ENCODE measurements at places on chromosomes 16 and 17. TPM values are rescaled to one million over a fixed set of nuclear protein-coding genes. Genes with fewer than 3 reads are reported as not detected.

The SECTM1 gene
- total RNA-seq = 6.8 TPM

The PLA2G10 gene
- not detected for total RNA-seq

The NUP93 gene
- total RNA-seq = 144 TPM

The C16orf89 gene
- 0.49 TPM for total RNA-seq

- DNase-seq = no peak
Observed at GRCh38 chr16:3780570-3780969, 63.2 kb upstream of the TRAP1 start.

- DNase-seq = no peak
Observed at GRCh38 chr16:1000608-1001007, 19.0 kb downstream of the SOX8 start.

GRCh38 chr17:6683081-6683684, 30.0 kb downstream of the SLC13A5 start:
- DNase-seq = no peak

DNA sequence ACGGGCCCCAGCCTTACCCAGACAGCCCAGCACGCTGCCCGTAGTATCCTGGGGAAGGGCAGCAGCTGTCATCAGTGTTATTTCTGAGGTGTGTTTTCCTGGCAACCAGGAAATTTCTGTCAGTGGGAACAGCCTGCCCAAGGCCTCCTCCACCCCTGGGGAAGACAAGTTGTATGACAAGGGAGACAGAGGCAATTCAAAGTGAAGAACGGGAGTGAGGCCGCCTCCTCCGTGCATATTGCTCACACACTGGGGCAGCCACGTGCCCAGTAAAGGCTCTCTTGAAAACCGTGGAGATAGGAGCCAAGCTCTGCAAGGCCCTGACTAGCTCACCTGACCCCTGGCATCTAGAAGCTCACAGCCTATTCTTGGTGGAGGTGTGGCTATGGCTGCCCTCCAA, 57.6 kb downstream of the RAI1 start:
- DNase-seq = no peak

GRCh38 chr16:23842137-23842600, 6.4 kb downstream of the PRKCB start:
- no peak for DNase-seq

GRCh38 chr17:28402224-28402630, 3.8 kb downstream of the SLC46A1 start:
- no peak for DNase-seq

DNA sequence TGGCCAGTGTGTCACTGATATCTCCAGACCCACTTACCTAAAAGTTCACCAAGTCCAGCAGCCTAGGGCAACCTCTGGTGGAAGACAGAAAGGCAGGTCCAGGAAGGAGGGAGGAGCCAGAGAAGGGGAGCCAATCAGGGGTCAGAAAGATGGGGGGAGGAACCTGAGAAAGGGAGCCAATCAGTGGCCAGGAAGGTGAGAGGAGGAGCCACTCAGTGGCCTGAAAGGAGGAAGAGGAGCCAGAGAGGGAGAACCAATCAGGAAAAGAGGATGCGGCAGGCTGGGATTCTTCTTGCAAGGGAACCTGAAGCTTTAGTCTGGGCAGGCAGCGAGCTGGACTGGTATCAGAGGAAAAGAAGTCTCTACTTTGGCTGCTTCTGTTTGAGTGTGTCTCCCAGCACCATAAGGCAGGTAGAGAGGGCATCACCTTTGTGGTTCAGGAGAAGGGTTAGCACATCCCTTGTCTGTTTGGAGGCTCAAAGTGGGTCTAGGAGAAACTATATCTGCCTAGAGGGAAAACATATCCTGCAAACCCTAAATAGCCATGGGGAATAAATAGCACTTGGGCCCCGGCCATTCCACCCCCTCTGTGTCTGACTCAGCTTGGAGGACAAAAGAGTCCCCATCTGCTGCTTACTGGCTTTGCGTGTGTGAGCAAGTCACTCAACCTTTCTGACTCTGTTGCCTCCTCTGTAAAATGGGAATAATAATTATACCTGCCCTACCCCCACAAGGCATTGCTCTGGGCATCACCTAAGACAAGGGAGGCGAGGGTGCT, 43.4 kb upstream of the CRHR1 start:
- DNase-seq = peak; percentile 89

DNA sequence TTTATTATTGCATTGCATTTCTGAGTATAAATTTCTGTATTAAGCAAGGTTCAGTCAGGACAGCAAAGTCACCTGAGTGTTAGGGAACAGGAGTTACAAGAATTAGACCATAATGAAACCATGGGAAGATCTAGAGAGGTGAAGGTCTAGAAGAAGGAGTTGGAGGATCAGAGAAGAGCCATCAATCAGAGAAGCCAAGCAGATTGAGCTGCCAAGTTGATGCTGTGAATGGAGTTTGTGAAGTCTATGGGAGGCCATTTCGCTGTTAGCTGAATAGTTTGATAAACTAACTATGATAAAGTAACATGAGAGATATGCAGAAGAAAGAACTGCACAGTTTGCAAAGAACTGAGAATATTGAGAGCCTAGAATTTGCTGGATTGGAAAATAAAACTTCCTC, 40.4 kb downstream of the FBXL20 start:
- no peak for DNase-seq

DNA sequence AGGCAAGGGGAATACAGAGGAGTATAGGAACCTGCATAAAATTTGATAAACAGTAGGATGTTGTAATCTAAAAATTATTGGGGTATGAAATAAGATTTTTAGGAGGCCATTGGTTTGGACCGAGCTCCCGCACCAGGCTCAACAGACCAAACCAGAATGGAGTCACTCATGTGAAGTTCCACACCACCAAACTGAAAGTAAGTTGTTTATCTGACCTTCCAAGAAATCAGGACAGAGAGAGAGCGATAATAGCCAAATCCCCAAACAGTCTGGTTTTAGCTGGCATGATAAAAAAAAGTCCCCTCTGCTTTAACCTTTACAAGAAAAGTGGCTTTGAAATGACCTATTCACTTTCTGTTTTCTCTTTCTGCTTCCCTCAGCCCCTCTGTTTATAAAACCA, 45.7 kb upstream of the SIAH1 start:
- no peak for DNase-seq

DNA sequence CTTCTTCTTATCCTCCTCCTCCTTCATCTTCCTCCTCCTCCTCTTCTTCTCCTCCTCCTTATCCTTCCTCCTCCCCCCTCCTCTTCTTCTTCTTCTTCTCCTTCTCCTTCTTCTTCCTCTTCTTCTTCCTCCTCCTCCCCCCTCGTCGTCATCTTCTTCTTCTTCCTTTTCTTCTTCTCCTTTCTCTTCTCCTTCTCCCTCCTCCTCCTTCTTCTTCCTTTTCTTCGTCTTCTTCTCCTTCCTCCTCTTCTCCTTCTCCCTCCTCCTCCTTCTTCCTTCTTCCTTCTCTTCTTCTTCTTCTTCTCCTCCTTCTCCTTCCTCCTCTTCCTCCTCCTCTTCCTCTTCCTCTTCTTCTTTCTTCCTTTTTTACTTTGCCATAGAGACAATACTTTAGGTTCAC, 5.1 kb upstream of the KRT23 start:
- no peak for DNase-seq

DNA sequence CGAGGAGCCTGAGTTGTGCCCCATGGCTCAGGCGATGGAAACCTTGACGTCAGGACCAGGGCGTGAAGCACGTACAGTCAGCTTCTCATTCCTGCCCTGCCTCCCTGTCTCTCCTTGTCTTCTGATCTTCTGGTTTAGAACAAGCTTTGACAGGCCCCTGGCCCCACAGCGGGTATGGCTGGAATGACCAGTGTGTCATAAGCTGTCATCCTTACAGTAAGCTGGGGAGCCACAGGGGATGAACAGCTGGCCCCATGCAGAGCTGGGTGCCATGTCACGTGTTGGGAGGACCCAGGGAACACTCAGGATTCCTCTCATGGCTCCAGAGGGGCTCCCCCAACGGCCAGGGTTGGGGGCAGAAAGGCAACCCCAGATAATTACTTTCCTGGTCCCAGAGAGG, 157.6 kb upstream of the PLCG2 start:
- DNase-seq = no peak

DNA sequence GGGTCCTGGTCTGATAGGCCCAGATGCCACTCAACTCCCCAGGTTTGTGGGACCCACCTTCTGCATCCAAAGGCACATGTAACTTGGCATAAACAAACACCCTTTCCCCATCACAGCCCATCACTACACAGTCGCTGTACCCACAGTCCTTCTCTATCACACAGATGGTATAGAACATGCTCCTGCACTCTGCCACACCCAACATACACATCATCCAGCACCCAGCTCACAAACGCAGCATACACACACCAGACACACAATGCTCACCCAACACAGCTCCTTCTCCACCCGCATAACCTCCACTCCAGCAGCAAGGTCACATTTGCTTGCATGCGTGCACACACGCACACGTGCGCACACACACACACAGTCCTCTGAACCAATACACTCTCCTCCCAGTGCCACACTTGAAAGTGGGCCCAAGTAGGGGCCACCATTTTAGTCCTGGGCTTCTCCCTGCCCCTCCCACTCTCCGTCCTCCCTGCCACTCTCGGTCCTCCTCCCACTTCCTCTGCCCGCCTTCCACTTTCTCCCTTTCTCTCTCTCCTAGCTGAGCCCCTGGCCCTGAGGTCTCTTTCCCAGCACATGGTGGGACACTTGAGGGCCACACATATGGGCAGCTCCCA, 8.5 kb upstream of the TMEM92 start:
- DNase-seq = no peak

DNA sequence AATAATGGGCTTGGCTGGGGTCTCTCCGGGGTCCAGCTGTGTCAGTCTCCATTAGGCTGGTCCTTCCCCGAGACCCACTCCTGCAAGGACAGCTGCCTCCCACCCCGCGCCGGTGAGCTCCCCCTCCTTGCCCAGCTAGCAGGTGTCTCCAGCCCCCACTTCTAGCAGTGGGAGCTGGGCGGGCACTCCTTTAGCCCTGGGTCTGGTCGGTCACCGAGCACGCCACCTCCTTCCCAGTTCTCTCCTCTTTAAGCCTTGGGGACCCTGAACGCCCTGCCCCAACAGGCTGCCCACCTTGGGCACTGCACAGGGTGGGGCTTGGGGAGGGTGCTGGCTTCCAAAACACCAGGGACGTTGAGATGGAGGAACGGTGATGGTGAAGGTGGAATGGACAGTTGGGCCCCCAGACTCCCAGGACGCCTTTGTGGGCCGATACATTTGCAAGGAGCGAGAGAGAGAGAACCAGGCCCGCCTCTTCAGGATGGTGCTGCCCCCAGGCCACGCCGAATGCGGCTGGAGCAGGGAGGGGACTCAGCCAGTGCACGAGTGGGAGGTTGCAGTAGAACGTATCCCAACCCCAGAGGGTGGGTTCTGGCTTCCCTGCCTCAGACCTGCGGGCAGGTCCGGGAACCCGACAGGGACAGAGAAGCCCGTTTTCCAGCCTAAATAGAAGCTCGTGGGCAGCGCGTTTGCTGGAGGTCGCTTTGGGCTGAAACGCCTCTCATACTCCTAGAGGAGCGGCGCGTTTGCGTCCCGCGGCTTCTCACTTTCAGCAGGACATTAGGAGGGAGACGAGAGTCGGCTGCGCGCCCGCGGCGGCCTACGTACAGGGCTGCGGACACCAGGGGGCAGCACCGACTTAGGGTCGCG, 10.7 kb downstream of the TBX2 start:
- no peak for DNase-seq

GRCh38 chr16:76335180-76335974, 58.2 kb downstream of the CNTNAP4 start:
- DNase-seq = no peak

- no peak for DNase-seq
Observed at GRCh38 chr16:57798953-57799599, 3.2 kb downstream of the KIFC3 start.

DNA sequence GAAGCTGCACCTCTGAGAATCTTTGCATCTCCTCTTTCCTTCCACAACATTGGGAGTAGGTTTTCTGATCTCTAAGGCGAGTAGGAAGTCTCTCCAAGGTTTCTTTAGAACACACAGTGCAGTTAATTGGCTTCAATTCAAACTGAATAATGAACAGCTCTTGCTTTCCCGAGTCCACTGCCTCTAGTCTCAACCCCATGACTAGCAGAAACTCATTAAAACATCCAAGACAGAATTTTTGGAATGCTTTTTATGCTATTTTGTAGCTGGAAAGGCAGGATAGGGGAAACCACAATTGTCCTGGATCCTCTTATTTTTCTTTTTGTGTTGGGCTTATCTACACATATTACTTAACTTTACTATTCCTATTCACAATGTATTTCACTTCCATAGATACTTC, 206.6 kb downstream of the CDH8 start:
- no peak for DNase-seq

- DNase-seq = no peak
Observed at GRCh38 chr17:74872313-74873036, at the start of gene FDXR. FDXR (minus strand) TSS chr17:74872994; CDS start chr17:74872944, 50 bp downstream.

DNA sequence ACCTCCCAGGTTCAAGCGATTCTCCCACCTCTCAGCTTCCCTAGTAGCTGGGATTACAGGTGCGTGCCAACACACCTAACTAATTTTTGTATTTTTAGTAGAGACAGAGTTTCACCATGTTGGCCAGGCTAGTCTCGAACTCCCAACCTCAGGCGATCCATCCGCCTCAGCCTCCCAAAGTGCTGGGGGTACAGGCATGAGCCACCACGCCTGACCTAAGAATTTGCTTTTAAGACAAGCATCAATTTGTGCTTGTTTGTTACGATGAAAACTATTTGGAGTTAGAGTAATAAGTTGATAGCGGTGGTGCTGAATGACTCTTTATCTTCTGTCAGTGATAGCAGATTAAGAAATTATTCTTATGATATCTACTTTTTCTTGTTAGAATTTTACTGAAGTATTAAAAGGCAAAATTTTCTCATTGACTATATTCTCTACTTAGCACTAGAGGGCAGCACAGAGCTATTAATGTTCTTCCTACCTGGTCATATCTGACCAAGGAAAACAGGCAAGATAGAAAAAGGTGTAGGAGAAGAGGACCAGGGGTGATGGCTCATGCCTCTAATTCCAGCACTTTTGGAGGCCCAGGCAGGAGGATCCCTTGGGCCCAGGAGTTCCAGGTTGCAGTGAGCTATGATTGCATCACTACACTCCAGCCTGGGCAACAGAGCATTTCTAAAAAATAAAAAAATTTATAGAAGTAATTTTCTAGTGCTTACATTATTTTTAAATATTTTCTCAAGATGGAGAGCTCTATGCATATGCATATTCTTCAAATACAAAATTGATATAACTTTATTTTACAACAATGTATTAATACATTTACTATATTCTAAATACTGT, 24.5 kb downstream of the STXBP4 start:
- peak; percentile 53 for DNase-seq

DNA sequence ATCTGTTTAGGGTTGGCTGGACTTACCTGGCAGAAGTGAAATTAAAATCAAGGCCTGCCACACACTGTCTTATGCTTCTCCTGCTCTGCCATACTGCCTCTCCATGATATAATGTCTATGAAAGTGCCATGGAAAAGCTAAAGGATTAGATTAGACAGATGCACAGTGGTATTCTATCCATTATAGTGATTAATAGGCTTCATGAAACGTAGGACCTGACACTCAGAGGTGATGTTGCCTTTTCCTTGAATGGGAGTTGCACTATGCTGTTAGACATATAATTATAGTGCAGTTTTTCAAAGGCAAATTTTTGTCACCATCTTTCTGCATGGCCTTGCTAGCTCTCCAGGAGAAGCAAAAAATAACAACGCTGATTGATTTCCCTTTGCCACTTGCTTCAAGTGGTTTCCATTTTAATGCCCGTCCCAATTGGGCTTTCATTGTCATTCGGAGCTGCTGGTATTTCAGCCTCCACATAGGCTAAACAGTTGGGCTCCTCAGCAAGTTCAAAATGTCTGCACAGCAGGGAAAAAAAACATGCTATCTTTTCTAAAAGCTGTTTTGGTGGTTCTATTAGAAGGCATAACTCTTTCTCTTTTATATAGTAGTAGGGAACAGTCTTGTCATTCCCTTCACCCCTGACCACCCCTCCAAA, 502.8 kb upstream of the GOT2 start:
- DNase-seq = no peak

Measured in HCT116 (cell line).